AG10803 (cell line): ENCODE measurements at places on chromosomes 2 and 18.

GRCh38 chr2:30354621-30355020 lies 92.4 kb upstream of the LCLAT1 start:
- no peak for DNase-seq

GRCh38 chr2:86021396-86022378 lies 84.0 kb downstream of the POLR1A start:
- DNase-seq, result no peak

DNA sequence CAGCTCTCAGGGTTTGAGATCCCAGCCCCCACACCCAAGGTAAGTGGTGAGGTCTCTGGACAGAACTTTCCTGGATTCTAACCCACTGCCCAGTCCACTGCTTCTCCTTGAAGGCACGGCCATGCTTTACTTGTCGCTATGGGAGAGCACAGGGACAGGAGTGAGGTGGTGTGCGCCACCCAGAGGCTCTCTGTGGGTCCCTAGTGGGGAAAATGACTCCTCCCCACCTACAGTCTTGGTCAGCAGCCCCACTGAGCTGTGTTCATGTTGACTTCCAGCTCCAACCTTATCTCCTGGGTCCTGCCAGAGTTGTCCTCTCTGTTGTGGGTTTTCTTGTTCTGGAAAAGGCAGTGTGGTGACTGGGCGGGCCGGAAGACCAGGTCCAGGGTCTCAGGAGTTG lies 11.1 kb downstream of the TET3 start:
- DNase-seq, result no peak

- DNase-seq, result no peak
Measured at GRCh38 chr2:57450170-57450569, 596.4 kb upstream of the VRK2 start.

DNA sequence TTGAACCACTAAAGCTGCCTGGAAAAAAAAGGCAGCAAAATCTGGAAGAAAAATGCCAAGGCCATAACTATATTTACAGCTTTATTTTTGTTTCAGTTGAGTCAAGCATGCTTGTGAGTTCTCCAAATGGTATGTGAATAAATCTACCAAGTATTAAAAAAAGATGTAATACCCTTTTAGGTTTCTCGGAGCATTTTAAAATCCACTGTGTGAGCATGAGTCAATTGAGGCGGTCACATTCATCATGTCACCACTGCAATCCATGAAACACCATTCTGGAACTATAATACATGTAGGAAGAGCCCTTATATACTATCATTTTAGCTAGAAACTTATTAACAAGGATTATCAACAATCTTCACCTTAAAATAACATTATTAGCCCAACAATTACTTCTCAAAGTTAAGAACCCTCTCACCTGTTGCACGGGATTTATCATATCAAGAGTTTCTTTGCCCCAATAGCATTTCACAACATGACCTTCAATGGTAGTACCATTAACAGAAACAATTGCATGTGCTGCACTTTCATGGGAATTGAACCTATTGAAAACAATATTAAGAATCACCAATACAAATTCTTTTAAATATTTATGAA lies 24.2 kb upstream of the C2orf42 start:
- peak; percentile 94 for DNase-seq

DNA sequence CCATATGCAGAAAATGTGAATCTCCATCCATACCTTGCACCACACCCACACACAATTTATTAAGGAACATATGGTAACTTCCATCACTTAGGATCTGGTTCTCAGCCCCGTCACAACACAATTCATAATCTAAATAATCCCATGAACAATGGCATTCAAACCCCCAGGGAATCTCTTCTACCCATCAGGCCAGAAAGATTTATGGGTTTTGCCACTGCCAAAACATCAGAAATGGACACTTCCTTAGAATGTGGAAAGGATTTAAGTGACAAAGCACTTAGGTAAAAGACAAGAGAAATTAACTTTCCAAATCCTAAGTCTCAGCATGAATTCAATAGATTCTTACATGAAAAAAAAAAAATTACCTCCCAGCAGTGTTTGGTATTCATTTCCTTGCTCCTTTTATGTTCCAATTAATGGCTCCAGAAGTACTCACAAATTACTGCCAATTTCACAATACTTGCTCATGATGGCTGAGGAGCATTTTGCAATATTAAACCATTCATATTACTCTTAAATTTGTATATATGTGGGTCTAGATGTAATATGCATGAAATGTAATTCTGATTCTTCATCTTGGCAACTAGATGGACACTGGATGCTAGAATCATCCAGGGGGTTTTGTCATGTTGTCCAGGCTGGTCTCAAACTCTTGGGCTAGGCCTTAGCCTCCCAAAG lies 56.5 kb upstream of the TMEM247 start:
- DNase-seq, result peak; percentile 18

GRCh38 chr2:202909394-202910192 lies 1.9 kb downstream of the WDR12 start:
- peak; percentile 13 for DNase-seq

- no peak for DNase-seq
Measured at GRCh38 chr2:190637903-190638618, 10.8 kb upstream of the NAB1 start.

DNA sequence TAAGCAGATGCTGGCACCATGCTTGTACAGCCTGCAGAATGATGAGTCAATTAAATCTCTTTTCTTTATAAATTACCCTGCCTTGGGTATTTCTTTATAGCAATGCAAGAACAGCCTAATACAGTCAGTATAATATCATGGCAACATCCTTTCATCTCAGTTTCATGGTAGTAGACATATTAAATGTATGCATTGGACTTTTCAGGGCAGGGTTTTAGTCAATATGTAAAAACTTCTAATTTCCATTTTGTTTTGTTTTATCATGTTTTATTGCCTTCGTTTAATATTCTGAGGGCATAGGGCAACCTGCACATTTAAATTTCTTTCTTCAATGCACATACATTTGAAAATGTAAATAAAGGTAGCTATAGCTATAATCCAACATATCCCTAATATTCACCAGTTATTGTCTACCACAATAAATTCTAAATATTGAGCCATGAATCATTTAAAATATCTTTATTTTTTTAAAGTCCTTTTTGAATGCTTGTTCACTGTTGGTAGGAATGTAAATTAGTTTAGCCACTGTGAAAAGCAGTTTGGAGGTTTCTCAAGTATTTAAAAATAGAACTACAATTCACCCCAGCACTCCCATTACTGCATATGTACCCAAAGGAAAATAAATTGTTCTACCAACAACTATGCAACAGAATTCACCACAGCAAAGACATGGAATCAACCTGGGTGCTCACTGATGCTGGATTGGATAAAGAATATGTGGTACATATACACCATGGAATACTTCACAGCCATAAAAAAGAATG lies 41.8 kb upstream of the GRB14 start:
- peak; percentile 9 for DNase-seq

DNA sequence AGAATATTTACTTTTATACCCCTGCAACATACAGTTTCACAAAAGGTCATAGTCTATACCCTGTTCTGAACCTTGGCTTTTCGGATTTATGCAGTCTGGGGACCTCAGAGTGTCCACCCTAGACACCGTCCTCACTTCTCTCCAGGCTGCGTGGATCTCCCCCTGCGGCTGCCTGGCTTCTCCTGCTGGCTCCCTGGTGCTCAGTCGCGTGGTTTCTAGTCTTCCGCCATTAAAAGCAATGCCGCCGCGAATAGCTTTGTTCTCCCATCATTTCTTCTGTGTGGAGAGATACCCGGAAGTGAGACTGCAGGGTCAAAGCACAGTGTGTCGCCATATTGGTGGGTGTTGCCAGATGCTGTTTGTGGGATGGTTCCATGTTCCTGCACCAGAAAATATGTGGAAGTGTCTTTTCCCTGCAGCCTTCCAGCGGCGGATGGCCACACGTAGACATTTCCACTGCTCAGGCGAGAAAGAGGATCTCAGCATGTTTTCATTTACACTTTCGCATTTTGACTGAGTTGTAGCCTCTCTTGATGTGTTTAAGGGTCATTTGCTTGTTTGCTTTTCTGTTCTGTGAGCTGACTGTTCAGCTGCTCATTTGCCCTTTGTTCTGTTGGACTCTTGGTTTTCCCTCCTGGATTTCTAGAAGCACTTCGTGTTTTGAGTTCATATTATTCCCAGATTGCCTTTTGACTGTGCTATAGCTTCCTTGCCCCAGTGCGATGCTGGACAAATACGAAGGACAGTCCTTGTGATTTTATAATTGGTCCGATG lies 22.9 kb upstream of the ASB1 start:
- no peak for DNase-seq

- DNase-seq, result no peak
Measured at GRCh38 chr2:172049567-172050120, 35.7 kb upstream of the DLX1 start.

- DNase-seq, result no peak
Measured at GRCh38 chr2:138329591-138329990, 172.0 kb upstream of the SPOPL start.

DNA sequence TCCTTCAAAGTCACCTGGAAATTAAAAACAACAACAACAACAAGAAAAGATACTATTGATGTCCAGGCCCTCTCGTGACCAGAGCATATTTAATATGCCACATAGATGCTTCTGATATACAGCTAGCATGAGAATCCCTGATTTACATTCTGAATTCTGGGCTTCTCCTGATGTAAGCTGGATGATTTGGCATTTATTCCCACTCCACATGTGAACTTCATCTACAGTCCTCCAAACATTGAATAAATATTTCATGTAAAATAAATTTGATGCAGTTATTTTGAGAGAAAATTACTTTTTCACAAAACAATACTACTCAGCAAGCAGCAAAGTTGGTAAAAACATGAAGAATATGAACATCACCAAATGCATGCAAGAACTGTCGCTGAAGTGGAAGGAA lies 453.2 kb upstream of the SETBP1 start:
- DNase-seq, result no peak

- DNase-seq, result peak; percentile 62
Measured at GRCh38 chr2:200585730-200586643, at the start of gene AOX1. TSS of gene AOX1 (plus strand) at chr2:200586014. CDS start at chr2:200586109, 95 bp downstream.

GRCh38 chr2:43199492-43200488 lies 26.6 kb downstream of the ZFP36L2 start:
- no peak for DNase-seq

- no peak for DNase-seq
Measured at GRCh38 chr2:57333221-57333620, 713.4 kb upstream of the VRK2 start.

DNA sequence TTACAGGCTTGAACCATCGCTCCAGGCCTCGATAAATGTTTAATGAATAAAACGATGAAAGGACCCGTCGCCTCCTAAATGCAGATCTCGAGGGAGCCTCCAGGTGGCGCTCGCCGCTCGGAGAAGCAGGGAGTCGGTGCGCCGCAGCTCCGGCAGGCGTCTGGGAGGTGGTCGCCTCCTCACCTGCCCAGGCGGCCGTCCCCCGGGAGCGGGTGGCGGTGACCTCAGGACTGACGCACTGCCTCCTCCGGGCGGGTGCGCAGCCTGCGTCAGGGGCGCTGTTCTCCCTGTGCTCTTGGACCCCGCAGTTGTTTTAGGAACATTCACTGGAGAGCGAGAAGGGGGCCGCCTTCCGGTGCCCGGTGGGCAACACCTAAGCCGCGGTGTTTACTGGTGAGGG lies 38.6 kb upstream of the POLE4 start:
- no peak for DNase-seq

DNA sequence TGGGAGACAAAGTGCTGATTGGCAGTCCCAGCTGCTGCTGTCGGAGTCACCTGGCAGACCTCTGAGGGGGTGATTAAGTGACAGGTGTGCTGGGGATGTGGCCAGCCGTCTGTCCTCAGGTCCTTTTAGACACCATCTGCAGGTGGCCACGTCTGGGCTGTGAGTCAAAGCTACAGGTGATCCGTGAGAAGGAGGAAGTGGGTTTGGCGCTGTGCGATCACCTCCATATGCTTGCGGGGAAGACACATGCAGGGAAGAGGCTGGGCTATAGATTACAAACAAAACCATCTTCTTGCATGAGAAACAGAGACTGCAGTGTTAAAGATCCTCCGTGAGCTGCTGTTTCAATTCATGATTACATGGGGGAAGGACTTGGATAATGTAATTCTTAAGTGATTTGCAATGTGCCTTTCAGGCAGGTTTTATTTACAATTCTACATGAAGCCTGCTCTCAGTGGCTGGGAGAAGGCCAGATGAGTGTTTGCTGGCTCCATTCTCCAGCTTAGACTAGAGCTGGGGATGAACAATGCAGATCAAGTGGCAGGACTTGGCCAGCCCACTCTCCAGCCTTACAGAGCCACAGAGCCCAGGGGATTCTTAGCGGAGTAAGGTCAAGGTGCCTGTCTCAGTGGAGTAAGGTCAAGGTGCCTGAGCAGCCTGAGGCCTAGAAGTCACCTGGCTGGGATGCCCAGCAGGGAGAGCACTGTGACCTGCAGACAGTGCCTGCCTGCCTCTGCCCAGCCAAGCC lies 87.8 kb downstream of the LYPD1 start:
- DNase-seq, result no peak

DNA sequence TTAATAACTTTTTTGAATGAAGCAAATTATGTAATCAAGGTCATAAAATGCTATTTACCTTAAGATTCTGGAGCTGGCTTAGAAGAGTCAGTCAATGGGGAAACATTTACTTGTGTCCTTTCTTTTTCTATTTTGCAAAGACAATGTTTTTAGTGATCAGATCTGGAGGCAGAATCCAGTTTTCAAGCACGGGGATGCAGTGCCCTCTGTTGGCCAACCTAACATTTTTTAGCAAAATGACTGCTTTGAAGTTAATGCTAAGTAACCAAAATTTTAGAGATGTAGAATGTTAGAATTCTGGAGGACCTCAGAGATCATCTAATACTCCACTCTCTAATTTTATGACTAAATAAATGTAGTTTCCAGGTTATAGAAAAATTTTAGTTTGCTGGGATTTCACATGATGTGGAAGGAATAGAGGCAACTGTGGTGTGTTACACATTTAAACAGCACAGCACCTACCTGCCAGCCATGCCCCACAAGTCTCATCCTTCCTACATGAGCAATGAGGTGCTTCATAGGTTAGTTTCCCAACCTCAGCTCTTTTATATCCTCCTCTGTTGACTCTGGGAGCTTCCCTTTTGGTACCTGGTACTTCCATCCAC lies 23.6 kb upstream of the SLC9A4 start:
- DNase-seq, result peak; percentile 40

DNA sequence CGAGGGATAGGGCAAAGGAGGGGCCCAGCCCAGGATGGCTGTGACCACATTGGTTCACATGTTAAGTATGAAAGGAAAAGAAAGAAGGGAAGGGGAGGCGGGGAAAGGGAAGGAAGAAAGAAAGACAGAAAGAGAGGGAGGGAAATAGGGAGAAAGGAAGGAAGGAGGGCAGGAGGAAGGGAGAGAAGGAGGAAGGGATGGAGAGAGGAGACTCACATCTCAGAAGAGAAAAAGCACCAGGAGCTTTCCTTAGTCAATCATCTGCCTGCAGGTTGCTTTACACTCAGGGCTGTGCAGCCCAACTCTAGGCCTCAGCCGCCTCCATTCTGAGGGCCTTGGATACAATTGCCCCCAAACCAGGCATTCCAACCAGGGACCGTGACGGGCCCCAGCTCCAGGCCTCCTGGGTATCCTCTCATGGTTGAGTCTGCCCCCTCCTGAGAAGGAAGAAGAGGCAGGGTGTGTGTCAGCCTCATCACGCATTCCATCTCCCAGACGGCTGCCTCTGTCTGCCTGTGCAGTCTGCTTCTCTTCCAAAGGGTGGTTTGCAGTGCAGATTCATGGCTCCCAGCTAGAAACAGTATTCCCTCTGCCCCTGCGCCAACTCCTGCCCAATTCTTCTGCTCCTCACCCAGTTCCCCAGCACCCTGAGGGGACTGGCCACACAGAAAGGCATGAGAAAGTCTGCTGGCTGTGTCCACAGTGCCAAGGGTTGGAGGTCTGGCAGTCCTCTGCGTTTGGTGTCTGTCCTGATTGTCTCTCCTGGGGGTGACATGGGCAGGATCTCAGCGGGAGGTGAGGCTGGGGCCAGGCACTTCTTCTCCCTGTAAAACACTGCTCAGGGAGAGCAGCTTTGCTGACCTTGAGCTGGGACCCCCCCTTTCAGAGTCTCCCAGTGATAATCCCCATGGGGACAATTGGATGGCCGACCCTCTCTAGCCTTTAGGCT lies 163.3 kb downstream of the SMAD7 start:
- peak; percentile 32 for DNase-seq
